ENCODE measurements at places on chromosomes 13 and 19.
A peak's percentile ranks its signal among the peaks of the same experiment; 100 is the strongest.

GRCh38 chr13:36857253-36857652, 38.2 kb downstream of the RFXAP start:
- no peak for DNase-seq

GRCh38 chr19:7419153-7419552, 69.7 kb downstream of the PEX11G start:
- no peak for DNase-seq

- no peak for DNase-seq
These were observed 73.0 kb downstream of the GADD45B start for GRCh38 chr19:2548966-2549365.

GRCh38 chr19:4456843-4457653, 546 bp downstream of the UBXN6 start:
- peak; percentile 44 for DNase-seq

- DNase-seq: no peak
These were observed 542.8 kb downstream of the RFC3 start for GRCh38 chr13:34360702-34361101.

DNA sequence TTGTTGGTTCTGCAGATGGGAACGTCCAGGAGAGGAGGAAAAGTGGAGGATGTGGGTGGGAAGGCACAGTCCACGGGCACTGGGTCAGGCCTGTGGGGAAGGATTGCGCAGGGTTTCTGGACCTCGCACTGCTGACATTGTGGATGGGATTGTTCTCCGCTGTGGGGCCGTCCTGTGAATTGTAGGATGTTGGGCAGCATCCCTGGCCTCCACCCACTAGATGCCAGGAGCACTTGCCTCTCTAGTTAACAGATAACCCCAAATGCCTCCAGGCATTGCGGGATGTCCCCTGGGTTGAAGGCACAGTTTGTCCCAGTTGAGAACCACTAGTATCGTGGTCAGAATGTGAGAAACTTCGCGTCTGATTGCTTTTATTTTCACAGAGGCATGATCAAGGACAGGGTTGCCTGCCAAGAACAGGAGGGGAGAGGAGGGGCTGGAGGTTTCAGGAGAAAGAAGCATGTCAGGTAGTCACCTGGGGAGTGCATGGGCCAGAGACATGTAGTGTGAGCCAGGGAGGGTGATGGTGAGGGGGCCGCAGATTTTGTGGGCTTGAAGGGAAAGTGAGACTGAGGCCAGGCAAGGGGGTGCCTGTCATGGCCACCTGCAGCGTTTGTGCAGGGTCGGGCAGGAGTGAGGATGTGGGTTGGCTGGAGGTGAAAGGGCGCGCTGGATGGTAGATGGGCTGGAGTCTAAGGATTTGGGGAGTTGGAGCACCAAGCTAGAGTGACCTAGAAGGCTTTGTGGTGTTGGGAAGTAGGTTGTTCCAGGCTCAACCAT, 3.2 kb downstream of the ZNF628 start:
- no peak for DNase-seq

- no peak for DNase-seq
These were observed 98.4 kb downstream of the STK24 start for GRCh38 chr13:98478189-98479129.

- DNase-seq: no peak
These were observed 249.0 kb downstream of the DLEU7 start for GRCh38 chr13:50594276-50595051.

DNA sequence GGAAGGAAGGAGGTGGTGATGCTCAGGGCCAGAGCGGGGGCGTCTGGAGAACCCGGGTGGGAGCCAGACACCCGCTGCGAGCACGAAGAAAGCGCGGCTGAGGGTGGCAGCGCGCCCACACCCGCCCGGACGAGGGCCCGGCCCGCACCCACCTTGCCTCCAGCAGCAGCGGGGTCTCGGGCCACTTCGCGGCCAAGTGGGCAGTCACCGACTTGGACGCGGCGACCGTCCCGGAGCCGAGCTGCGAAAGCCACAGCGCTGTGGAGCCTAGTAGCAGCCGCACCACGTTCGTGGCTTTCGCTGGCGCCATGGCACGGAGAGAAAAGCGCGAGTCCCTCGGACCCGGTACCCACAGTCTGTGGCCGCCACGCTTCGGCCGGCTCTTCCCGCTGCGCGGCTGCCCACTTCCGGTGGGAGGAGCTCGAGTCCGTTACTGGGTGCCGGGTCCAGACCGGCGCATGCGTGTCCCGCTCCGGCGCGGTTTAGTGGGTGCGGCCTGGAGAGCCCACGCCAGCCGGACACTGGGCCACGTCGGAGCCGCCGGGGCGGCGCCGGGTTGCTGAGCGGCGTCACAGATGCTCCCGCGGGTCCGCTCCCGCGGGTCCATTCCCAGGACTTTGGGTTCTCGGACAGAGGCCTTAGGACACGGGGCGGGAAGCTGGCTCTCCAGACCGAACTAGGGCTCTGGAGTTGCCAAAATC, at the start of gene UGGT2:
TSS of gene UGGT2 (minus strand) at position 399 of the 701 bp plus-strand sequence. CDS start at position 310, 89 bp downstream.
- no peak for DNase-seq

DNA sequence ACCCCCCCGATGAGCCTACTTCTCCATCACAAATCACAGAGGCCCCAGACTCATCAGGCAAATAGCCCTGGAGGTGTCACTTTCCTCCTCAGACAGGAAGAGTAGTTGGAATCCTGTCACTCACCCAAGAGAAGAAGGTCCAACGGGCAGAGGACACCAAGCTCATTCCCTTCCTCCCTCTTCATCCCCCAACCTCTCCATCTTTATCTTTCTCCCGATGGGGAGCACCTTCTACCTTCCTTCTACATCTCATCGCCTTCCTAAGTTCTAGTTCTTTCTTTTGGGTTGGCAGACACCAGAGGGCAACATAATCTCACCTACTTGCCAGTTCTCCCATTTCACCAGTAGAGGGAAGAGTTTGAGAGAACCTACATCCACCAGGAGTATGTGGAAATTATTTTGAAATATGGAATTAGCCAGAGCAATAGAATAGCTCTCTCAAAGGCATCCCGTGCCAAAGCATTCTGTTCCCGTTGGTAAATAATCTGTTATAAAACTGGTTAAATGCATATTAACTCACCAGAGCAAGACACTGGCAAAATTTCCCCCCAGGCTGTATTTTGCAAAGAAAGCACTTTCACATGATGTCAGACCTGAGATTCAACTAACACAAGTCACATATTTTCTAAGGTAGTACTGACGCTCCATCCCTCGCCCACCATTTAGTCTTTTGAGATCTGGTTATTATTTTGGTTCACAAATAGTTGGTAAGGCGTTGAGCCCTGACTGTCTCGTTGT, 55.0 kb downstream of the ZIC5 start:
- DNase-seq: no peak

- no peak for DNase-seq
These were observed 112.3 kb downstream of the POSTN start for GRCh38 chr13:37486171-37486681.

DNA sequence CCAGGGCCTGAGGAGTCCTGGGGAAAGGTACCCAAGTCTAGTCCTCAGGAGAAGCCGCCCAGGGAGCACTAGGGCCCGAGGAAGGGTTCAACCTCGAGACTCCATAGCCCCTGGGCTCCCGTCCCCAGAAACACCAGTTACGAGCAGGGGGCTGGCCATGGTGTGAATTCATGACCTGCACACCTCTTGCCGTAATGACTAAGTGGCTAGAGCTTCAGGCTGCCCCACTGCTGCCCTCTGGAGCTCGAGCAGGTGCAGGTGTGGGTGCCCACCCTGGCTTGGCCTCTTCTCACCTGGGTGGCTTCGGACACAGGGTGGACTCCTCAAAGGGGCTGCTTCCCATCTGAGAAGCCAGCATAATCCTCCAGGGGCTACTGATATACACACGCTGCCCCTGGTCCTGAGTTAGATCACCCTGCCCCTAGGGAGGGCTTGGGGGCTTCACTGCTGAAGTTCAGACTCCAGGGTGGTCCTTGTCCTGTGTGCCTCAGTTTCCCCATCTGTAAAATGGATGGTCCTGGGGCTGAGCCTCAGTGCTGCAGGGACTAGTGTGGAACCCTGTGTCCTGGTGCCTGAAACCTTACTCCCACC, 13.6 kb downstream of the SPC24 start:
- DNase-seq: no peak

GRCh38 chr19:35746531-35746930, 1.1 kb downstream of the PSENEN start:
- no peak for DNase-seq
